ENCODE measurements at places on chromosomes 1 and 21.

DNA sequence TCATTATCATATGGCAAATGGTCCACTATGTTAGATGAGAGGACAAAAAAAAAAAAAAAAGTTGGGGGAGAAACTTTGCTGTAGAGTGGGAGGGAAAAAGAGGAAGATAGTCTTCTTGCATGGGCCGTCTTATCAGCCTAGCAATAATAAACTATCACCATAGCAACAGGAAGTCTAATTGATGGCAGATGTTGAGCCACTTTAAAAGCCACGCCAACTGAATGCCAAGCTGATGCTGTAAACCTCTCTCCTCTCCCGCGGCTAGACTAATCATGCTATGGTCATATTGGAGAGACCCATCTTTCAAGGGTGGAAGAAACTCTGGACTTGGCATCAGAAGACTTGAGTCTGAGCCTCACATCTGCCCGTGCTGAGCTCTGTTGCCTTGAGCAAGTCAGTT lies 122.2 kb upstream of the HOOK1 start:
- peak; percentile 92 for DNase-seq

DNA sequence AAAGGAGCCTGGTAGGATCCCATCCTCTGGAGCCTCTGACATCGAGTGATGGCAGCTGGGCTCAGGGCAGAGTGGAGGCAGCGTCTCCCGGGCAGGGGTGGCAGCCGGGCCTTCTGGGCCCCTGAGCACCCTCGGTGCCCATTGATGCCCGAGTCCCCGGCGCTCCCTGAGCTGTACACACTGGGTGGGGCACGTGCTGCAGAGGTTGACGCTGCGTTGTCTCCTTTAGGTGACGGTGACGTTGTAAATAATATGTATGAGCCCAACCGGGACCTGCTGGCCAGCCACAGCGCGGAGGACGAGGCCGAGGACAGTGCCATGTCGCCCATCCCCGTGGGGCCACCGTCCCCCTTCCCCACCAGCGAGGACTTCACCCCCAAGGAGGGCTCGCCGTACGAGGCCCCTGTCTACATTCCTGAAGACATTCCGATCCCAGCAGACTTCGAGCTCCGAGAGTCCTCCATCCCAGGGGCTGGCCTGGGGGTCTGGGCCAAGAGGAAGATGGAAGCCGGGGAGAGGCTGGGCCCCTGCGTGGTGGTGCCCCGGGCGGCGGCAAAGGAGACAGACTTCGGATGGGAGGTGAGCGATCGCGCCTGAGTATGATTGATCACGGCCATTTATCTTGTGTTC lies 117.0 kb downstream of the PRDM16 start:
- DNase-seq, result no peak

- DNase-seq, result peak; percentile 46
Observed at GRCh38 chr1:185520188-185520920, 203.3 kb upstream of the IVNS1ABP start.

- DNase-seq, result peak; percentile 33
Observed at GRCh38 chr1:203153051-203153988, 22.3 kb downstream of the MYBPH start.

DNA sequence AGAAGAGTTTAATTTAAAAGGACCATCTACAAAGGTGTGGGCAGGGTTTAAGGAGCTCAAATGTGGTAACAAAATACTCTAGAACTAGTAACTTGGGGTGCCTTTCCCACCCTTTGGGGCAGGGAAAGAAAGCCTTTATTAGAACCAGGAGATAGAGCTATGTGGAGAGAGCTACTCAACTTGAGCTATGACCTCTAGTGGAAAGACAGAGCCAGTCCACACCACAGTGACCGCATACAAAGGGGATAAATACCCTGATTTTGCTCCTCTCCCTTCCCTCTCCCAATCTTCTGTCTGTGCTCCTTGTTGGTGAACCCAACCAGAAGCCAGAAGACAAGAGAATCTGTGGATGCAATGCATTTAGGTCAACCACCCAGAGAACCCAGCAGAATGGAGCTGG lies 54.4 kb upstream of the JAK1 start:
- peak; percentile 29 for DNase-seq

- DNase-seq, result peak; percentile 40
Observed at GRCh38 chr1:19840228-19840627, 25.1 kb upstream of the RNF186 start.

- DNase-seq, result no peak
Observed at GRCh38 chr1:168304865-168305264, 24.2 kb downstream of the TBX19 start.

Measured in iris pigment epithelial cell (primary cell).